ENCODE measurements at places on chromosomes 13 and 19.

- no peak for DNase-seq
Observed at GRCh38 chr13:23744315-23744714, 144.9 kb downstream of the MIPEP start.

- DNase-seq, result no peak
Observed at GRCh38 chr13:39531646-39532045, 71.3 kb downstream of the LHFPL6 start.

GRCh38 chr19:10888421-10888866 lies 17.1 kb downstream of the CARM1 start:
- DNase-seq, result no peak

DNA sequence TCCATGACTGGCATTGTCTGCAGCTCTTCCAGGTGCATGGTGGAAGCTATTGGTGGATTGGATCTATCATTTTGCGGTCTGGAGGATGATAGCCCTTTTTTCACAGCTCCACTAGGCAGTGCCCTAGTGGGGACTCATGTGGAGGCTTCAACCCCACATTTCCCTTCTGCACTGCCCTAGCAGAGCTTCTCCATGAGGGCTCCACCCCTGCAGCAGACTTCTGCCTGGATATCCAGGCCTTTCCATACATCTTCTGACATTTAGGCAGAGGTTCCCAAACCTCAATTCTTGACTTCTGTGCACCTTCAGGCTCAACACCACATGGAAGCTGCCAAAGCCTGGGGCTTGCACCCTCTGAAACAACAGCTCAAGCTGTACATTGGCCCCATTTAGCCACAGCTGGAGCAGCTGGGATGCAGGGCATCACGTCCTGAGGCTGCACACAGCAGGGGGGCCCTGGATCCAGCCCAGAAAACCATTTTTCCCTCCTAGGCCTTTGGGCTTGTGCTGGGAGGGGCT lies 800.2 kb upstream of the MIR17HG start:
- no peak for DNase-seq

DNA sequence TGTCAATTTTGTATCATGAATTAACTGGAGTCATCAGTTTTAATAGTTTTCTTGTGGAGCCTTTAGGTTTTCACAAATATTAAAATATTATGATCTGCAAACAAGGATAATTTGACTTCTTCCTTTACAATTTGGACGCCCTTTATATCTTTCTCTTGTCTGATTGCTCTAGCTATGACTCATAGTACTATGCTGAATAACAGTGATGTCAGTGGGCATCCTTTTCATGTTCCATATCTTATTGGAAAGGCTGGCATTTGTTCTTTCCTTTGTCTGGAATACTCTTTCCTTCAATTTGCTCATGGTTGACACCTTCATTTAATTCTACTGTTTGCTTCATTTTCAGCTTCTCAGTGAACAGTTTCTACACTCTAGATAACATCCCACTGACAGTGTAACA lies 1129.3 kb downstream of the SLITRK5 start:
- DNase-seq, result no peak

Measured in hematopoietic multipotent progenitor cell treated with erythropoietin and hydrocortisone succinate and interleukin-3 and kit ligand, for 15 days (in vitro differentiated cells).